ENCODE measurements at places on chromosomes 16 and 17.

- DNase-seq = no peak
These were observed 8.6 kb downstream of the KRT28 start for GRCh38 chr17:40791111-40791510.

- DNase-seq = no peak
These were observed 33.2 kb upstream of the USP7 start for GRCh38 chr16:8996891-8997290.

DNA sequence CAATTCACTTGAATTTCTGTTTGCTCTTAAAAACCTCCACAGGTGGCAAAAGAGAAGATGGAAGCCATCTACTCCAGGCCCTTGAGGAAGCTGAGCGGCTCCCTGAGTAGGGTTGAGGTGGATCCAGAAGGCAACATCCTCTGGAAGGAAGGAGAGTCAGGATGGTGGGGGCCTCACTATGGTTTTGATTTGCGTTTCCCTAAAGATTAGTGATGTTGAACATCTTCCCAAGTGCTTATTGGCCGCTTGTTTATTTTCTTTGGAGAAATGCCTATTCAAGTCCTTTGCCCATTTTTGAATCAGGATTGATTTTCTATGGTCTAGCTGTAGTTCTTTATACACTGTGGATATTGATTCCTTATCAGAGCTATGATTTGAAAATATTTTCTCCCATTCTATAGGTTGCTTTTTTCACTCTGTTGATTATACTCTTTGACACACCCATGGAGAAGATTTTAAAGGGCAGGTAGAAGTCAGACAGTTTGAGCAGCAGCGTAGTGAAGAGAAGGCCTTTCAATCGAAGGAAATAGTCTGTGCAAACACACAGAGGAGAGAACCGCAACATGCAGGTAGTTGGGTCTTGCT lies 58.6 kb downstream of the WSB1 start:
- no peak for DNase-seq

- DNase-seq = no peak
These were observed 33.9 kb downstream of the MYH11 start for GRCh38 chr16:15822957-15823356.

GRCh38 chr16:81650982-81651562 lies 128.0 kb upstream of the PLCG2 start:
- no peak for DNase-seq

DNA sequence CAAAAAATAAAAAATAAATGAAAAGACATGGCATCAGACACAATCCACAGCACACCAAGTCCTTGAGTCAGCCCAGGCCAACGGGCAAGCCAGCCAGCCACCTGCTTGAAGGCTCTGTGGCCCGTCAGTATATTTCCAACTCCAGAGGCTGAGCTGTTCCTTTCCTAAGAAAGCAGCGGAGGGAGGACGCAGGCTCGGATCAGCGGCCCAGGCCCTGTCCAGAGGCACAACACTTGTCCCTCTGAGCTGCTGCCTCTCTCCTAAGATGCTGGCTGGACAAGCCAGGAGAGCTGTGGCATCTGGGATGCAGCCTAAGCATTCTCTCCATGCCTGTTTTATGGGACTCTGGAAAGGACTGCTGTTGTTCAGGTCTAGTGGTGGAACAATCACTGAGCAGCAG lies 14.8 kb upstream of the NLRC3 start:
- no peak for DNase-seq

DNA sequence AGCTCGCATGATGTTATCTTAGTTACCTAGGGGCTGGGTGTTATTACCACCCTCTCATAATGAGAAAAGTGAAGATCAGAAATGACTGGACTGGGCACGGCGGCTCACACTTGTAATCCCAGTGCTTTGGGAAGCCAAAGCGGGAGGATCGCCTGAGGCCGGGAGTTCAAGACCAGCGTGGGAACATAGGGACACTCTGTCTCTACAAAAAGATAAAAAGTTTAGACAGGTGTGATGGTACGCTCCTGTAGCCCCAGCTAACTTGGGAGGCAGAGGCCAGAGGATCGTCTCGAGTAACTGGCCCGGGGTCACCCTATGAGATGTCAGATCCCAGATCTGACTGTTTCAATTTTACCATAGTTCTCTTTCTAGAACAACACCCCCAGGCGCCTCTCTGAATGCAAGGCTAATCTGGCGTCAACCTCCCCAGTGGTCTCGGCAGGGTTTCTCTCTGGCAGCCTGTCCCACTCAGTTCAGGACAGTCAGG lies 1.9 kb upstream of the CCDC102A start:
- DNase-seq = peak; percentile 80

DNA sequence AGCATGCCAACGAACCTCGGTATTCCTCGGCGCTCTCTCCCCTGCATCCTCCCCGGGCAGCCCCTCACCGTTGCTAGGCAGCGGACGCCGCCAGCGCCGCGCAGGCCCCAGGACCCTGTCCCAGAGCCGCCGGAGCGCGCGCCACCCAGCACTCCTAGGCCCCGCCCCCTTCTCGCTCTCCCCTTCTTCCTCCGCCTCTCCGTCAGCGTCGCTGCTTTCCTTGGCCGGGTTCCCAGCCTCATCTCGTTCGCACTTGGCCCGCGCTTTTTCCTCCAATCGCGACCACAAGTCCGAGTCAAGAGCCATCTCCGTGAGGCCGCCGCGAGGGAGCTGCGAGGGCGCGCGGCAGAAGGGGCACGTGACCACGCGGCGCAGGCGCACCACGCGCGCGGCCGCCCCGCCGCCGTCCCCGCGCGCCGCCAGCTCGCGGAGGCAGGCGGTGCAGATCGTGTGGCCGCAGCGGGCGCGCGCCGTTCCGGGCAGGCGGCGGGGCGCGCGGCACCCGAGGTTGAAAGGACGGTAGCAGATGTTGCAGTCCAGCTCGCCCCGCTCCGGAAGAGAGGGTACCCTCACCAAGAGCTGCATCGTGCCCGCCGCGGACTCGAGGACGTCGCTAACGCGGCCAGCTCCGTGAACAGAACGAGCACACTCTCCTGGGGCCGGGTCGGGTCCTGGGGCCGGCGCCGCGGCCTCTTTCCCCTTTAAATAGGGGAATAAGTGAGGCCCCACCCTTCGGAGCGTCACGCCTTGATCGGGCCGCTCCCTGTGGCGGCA lies at the start of gene RNF227:
TSS of gene RNF227 (minus strand) at position 679 of the 774 bp plus-strand sequence. CDS start at position 585, 94 bp downstream.
- DNase-seq = peak; percentile 94
